ENCODE measurements at places on chromosomes 4 and X. TPM values are rescaled to one million over a fixed set of nuclear protein-coding genes. Genes with fewer than 3 reads are reported as not detected.

Gene HTR2C
- not detected for total RNA-seq

GRCh38 chr4:158253350-158253980, 43.2 kb downstream of the TMEM144 start:
- DNase-seq: peak; percentile 9

- DNase-seq: no peak
These were observed 21.4 kb downstream of the REELD1 start for GRCh38 chr4:146235654-146236177.

- no peak for DNase-seq
These were observed 446 bp upstream of the UBE2A start for GRCh38 chrX:119573840-119574393.

DNA sequence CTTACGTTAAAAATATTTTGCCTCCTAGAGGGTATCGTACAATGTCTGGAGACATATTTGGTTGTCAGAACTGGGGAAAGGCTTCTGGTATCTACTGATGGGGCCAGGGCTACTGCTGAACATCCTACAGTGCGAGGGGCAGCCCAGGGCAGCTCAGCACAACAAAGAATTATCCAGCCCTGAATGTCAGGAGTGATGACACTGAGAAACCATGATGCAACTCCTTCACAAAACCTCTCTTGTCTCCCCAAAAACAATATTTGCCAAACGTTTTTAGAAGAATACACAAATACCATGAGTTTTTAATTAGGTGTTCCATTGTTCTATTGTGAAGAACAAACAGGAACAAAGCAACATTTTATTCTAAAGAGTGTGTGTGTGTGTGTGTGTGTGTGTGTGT, 43.4 kb upstream of the CLNK start:
- DNase-seq: no peak
